ENCODE measurements at places on chromosomes 1 and 21.

- DNase-seq = no peak
Measured at GRCh38 chr1:61450872-61451571, 273.9 kb downstream of the TM2D1 start.

DNA sequence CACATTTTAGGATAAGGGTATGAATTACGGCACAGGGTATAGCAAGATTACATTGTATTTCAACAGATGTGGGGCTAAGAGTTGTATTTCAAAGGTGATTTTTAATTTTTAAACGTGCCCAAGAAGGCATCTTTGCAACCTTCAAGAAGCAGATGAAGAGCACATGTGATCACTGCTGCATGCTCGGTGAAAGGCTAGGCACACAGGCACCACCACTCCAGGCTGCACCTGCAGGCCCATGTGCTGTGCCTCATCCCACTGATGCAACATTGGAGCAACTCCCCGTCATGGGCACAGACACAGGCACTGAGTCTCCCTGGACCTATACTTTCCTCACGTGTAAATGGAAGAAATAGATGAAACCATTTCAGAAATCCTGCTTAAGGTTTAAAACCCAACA lies 23.5 kb downstream of the UBE2G2 start:
- DNase-seq = no peak

DNA sequence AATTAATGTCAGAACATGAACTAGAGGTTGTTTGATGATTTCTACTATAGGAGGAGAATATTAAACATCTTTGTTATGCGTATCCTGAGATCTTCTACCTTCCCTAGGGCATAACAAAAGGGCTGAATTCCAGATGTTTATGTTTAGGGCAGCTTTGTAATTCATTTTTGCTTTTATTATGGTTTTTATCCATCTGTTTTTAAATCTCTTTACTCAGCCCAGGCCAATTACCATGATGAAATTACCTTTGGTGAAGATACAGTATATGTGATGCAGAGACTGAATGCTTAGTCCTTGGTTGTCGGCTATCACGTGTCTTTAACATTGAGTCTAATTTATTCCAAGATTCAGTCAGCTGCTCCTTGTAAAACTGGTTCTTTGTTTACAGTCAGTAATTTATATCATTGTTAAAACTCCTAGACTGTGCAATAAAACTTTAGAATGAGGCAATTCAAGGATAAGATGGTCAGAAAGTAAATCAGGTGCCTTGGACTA lies 176.9 kb downstream of the CTH start:
- DNase-seq = no peak

- DNase-seq = no peak
Measured at GRCh38 chr1:241660424-241660972, 8.4 kb downstream of the WDR64 start.

- DNase-seq = no peak
Measured at GRCh38 chr1:43349594-43350306, 9.0 kb upstream of the CDC20 start.

GRCh38 chr1:54362881-54363340 lies 43.3 kb downstream of the SSBP3 start:
- no peak for DNase-seq

GRCh38 chr1:202856014-202856413 lies 32.9 kb downstream of the RABIF start:
- no peak for DNase-seq
